ENCODE measurements at places on chromosomes 16 and 17. TPM values are rescaled to one million over a fixed set of nuclear protein-coding genes. Genes with fewer than 3 reads are reported as not detected.

GRCh38 chr17:48457080-48457836, 27.2 kb upstream of the SKAP1 start:
- H3K27me3 ChIP-seq: no peaks in the 10 kb centered on the region
- H3K4me1 ChIP-seq: peaks cover 63% of the 10 kb centered on the region

GRCh38 chr17:32223703-32224102, 41.9 kb upstream of the RHBDL3 start:
- H3K4me3 ChIP-seq: no peak overlapping the region
- H3K27ac ChIP-seq: no peak overlapping the region
- peaks cover 6% of the 10 kb centered on the region for H3K4me1 ChIP-seq
- no peak for DNase-seq
- peaks cover 6% of the 10 kb centered on the region for H3K36me3 ChIP-seq

GRCh38 chr16:4747906-4748681, 13.8 kb downstream of the DNAAF8 start:
- H3K4me3 ChIP-seq: no peak overlapping the region
- peaks cover 20% of the 10 kb centered on the region for H3K36me3 ChIP-seq

DNA sequence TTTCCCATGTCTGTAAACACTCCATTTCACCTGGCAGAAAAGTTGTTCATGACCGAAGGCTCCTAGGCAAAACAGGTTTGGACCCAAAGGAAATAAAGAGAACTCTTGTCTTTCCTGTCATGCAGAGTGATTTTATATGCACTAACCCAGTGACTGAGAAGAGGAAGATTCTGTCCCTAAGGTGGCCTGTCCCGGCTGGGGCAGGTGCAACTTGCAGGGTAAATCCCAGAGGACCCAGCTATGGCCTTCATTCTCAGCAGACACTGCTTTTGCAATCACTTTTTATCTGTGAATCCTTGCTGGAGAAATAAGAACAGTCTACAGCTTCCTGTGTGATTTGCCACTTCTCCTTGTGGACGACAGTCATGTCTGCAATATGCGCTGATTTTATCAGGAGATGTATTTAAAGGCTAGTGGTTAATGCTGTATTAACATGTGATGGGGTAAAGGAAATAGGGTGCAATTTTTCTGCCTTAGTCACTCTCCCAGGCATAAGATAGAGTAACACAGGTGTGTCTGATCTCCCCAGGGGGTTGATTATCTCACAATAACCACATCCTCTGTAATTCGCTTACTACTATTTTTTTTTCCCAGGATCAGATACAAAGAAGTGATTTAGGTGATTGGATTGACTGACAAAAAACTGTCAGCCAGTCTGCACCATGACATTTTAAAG, 696.8 kb upstream of the SOX9 start:
- H3K36me3 ChIP-seq: no peaks in the 10 kb centered on the region
- DNase-seq: no peak
- H3K27ac ChIP-seq: no peak overlapping the region
- no peak overlapping the region for H3K4me3 ChIP-seq

- H3K4me1 ChIP-seq: peaks cover 64% of the 10 kb centered on the region
- no peaks in the 10 kb centered on the region for H3K36me3 ChIP-seq
- H3K4me3 ChIP-seq: peak overlapping the region; percentile 29
Measured at GRCh38 chr17:74282587-74283370, 8.7 kb downstream of the DNAI2 start.

GRCh38 chr17:57832314-57833178, 17.3 kb downstream of the MRPS23 start:
- H3K27ac ChIP-seq: no peak overlapping the region
- no peaks in the 10 kb centered on the region for H3K36me3 ChIP-seq
- H3K4me1 ChIP-seq: peaks cover 5% of the 10 kb centered on the region
- no peaks in the 10 kb centered on the region for H3K27me3 ChIP-seq

- H3K36me3 ChIP-seq: peaks cover 50% of the 10 kb centered on the region
- H3K27me3 ChIP-seq: no peaks in the 10 kb centered on the region
- H3K4me1 ChIP-seq: peaks cover 24% of the 10 kb centered on the region
- H3K4me3 ChIP-seq: peak overlapping the region; percentile 95
- H3K27ac ChIP-seq: peak overlapping the region; percentile 90
Measured at GRCh38 chr17:7572338-7572587, 7.2 kb upstream of the CD68 start.

KRTAP1-5 gene
- total RNA-seq: not detected

DNA sequence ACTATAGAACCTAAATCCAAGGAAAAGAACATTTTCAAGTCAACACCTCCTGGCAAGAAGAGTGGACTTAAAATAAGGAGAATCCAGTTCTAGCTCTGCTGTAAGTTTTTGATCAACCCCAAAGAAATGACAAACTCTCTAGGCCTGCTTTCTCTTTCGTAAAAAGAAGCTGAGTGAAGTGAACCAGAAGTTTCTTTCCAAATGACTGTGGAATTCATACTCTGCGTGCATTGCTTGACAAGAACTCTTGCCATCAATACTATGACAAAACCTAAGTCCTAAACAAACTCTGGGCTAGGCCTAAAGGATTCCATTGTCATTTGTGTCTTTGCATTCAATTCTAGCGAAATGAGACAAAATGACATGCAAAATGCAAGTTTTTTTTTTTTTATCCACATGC, 187.5 kb upstream of the SOX9 start:
- no peak overlapping the region for H3K4me3 ChIP-seq
- H3K36me3 ChIP-seq: no peaks in the 10 kb centered on the region
- no peak overlapping the region for H3K27ac ChIP-seq
- H3K27me3 ChIP-seq: no peaks in the 10 kb centered on the region
- H3K4me1 ChIP-seq: no peaks in the 10 kb centered on the region

TBC1D3B gene
- 8.5 TPM for total RNA-seq

- peak; percentile 75 for DNase-seq
- H3K4me3 ChIP-seq: peak overlapping the region; percentile 56
- peak overlapping the region; percentile 63 for H3K27ac ChIP-seq
- H3K4me1 ChIP-seq: peaks cover 15% of the 10 kb centered on the region
- H3K27me3 ChIP-seq: no peaks in the 10 kb centered on the region
Measured at GRCh38 chr17:61139219-61139618, 260.4 kb upstream of the TBX2 start.

FBXO39 gene
- total RNA-seq: 0.54 TPM

DNA sequence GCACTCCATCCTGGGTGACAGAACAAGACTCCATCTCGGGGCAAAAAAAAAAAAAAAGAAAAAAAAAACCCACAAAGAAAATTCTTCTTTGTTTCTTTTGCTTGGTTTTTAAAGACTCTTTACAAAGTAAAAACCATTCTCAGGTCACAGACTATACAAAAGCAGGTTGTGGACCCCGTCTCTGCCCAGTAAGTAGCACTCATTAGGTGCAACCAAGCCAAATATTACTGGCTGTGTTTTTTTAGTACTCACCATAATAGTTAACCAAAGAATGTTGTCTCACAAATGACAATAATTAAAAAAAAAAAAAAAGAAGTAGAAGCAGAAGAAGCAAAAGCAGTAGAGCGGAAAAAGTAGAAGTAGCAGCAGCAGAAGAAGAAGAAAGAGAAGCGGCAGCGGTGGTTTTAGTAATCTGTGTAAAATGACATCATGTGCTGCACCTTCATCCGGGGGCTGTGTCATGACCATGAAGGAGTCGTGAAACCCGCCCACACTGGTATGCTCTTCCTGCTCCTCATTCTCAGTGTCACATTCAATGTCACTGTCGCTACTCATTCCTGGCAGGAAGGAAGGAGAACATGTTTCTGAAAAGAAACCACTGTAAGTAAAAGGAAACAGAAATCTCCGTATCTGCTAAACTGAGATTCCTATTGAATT, 105.4 kb downstream of the TRIM37 start:
- peak overlapping the region; percentile 90 for H3K27ac ChIP-seq
- peaks cover 23% of the 10 kb centered on the region for H3K36me3 ChIP-seq
- peak overlapping the region; percentile 90 for H3K4me3 ChIP-seq
- H3K27me3 ChIP-seq: no peaks in the 10 kb centered on the region

- peaks cover 67% of the 10 kb centered on the region for H3K4me1 ChIP-seq
- peak within 1 kb of the TSS; percentile 72 for H3K27ac ChIP-seq
- peak; percentile 78 for DNase-seq
Measured at GRCh38 chr16:3577302-3577752, at the start of gene NLRC3. Gene NLRC3 (minus strand): TSS chr16:3577403. CDS start chr16:3565036, 12,367 bp downstream.

DNA sequence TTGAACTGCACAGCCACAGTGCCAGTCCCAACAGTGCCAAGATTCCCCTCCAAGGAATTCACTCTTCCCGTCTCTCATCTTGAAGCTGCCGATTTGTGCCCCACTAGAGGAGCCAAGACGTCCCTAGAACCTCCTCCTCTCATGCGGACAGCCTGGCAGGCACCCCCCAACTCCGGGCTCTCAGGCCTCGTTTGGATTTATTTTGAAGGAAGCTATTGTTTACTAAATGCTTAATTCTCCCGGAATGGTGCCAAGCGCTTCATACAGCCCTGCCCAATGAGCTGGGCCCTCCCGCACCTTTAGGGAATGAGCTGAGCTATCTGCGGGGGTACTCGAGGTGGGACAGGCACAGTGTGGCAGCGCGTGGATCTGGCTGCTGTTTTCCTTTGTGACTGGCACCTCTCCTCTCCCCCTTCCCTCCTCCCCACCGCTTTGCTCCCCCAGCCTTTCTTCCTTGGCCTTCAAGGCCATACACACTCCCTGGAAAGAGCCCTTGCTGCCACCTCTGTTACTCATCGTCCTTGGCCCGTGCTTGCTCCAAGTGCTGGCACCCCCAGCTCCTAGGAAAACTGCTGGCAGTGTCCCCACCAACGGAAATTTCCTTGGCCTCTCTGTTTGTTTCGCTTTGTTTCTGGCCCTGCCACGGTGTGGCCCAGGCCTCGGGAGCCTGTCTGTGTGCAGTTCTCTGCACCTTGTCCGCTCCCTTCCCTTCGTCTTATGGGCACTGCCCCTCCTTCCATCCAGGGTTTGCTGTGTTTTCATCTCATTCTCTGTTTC, 49.9 kb upstream of the CDR2 start:
- H3K27ac ChIP-seq: no peak overlapping the region
- DNase-seq: no peak
- H3K27me3 ChIP-seq: no peaks in the 10 kb centered on the region
- H3K36me3 ChIP-seq: peaks cover 33% of the 10 kb centered on the region
- no peak overlapping the region for H3K4me3 ChIP-seq

PRR35 gene
- not detected for total RNA-seq

PLD6 gene
- total RNA-seq: 9.4 TPM

DNA sequence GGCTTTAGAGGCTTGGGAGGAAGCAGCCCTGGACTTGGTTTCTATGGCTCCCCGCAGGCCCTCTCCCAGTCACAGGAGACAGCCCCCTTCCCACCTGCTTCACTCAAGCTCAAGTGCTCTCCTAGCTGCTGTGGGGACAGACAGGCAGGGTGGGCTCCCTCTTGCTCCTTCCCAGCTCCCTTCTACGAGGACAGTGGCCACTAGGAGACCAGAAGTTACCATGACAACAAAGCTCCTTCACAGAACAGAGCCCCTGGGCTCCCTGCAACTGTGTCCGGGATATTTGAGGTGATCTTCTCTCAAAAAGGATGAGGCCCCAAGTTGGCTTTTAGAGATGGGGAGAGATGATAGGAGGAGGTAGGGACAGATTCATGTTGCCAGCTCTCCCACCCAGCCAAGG, 116.3 kb downstream of the AMFR start:
- no peak overlapping the region for H3K27ac ChIP-seq
- no peak for DNase-seq
- H3K4me3 ChIP-seq: no peak overlapping the region
- no peaks in the 10 kb centered on the region for H3K4me1 ChIP-seq

DNA sequence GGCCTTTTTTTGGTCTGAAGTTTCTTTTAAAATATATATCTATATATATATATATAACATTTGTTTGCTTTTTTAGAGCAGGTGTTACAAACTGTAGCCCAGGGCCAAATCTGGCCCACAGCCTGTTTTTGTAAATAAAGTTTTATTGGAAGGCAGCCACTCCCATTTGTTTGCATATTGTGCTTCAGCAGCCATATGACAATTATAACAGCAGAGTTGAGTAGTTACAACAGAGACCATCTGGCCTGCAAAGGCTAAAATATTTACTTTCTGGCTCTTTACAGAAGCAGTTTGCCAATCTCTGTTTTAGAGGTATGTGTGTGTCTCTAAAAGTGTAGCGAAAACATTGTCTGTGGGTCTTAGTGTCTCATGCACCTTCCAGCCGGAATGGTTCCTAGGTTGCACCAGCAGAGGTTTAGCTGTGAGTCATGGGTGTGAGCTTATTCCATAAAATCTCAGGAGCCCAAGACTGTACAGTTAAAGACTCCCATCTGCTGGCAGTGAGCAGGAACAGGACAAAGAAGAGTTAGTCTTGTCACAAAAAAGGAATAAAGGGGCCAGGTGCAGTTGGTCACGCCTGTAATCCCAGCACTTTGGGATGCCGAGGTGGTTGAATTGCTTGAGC, 23.8 kb downstream of the LCMT1 start:
- H3K4me3 ChIP-seq: no peak overlapping the region
- DNase-seq: no peak
- no peak overlapping the region for H3K27ac ChIP-seq
- H3K4me1 ChIP-seq: no peaks in the 10 kb centered on the region

GPS2 gene
- total RNA-seq: 129 TPM

DNA sequence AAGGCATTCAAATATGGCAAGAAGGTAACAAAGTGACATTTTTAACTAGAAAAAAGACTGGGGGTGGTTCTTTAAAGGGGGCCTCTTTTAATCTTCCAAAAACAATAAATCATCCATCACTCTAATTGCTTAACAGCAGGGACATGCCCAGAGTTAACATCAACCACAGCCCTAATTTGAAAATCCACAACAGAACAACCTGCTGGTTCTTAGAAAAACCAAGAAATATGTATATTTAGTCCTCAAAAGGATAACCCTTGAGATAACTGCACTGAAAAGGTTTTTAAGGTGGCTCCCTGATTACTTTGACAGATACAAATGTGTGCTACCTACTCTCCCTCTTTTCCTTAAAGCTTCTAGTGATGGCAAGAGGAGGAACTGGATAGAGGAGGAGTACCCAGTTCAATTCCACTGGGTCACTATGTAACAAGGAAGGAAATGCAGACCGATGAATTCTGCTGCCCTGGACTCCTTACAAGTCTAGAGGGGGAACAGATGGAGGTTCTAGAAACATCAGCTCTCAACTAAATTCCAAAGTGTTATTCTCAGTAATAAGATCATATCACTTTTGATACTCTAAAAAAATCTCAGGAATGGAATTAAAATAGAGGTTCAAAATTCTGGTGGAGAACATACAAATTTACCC, 54.3 kb downstream of the N4BP1 start:
- H3K36me3 ChIP-seq: peaks cover 29% of the 10 kb centered on the region
- peak; percentile 57 for DNase-seq
- peak overlapping the region; percentile 38 for H3K4me3 ChIP-seq
- H3K4me1 ChIP-seq: peaks cover 50% of the 10 kb centered on the region
- no peaks in the 10 kb centered on the region for H3K27me3 ChIP-seq

GGT6 gene
- total RNA-seq: not detected

KCNG4 gene
- not detected for total RNA-seq

DNA sequence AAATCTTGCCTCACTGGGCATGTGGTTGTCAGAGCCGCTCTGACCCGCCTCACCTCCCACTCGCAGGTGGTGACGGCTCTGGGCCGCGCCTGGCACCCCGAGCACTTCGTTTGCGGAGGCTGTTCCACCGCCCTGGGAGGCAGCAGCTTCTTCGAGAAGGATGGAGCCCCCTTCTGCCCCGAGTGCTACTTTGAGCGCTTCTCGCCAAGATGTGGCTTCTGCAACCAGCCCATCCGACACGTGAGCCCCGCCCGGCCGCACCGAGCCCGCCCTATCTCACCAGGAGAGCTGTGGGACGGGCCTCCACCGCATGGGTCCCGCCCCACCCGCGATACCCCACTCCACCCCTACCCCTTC, 4.0 kb downstream of the TGFB1I1 start:
- no peak overlapping the region for H3K27ac ChIP-seq
- H3K4me3 ChIP-seq: no peak overlapping the region
- DNase-seq: no peak
- H3K4me1 ChIP-seq: peaks cover 33% of the 10 kb centered on the region
- H3K36me3 ChIP-seq: no peaks in the 10 kb centered on the region
- H3K27me3 ChIP-seq: no peaks in the 10 kb centered on the region

SRCIN1 gene
- total RNA-seq: not detected

MPP3 gene
- total RNA-seq: not detected

- DNase-seq: no peak
- H3K4me1 ChIP-seq: peaks cover 16% of the 10 kb centered on the region
- H3K36me3 ChIP-seq: no peaks in the 10 kb centered on the region
- peaks cover 10% of the 10 kb centered on the region for H3K27me3 ChIP-seq
- H3K27ac ChIP-seq: no peak overlapping the region
Measured at GRCh38 chr16:68640972-68641371, 4.1 kb upstream of the CDH3 start.
